Effector memory CD4-positive, alpha-beta T cell (primary cell): ENCODE measurements at places on chromosomes 7 and 10.

GRCh38 chr10:131075218-131075770 is 236.2 kb downstream of the TCERG1L start:
- no peak overlapping the region for H3K4me3 ChIP-seq
- no peaks in the 10 kb centered on the region for H3K27me3 ChIP-seq
- no peaks in the 10 kb centered on the region for H3K36me3 ChIP-seq
- no peak for DNase-seq
- no peaks in the 10 kb centered on the region for H3K4me1 ChIP-seq

- no peaks in the 10 kb centered on the region for H3K4me1 ChIP-seq
- no peaks in the 10 kb centered on the region for H3K27me3 ChIP-seq
- H3K27ac ChIP-seq: no peak overlapping the region
These were observed 391.7 kb upstream of the FZD8 start for GRCh38 chr10:36033808-36034207.

DNA sequence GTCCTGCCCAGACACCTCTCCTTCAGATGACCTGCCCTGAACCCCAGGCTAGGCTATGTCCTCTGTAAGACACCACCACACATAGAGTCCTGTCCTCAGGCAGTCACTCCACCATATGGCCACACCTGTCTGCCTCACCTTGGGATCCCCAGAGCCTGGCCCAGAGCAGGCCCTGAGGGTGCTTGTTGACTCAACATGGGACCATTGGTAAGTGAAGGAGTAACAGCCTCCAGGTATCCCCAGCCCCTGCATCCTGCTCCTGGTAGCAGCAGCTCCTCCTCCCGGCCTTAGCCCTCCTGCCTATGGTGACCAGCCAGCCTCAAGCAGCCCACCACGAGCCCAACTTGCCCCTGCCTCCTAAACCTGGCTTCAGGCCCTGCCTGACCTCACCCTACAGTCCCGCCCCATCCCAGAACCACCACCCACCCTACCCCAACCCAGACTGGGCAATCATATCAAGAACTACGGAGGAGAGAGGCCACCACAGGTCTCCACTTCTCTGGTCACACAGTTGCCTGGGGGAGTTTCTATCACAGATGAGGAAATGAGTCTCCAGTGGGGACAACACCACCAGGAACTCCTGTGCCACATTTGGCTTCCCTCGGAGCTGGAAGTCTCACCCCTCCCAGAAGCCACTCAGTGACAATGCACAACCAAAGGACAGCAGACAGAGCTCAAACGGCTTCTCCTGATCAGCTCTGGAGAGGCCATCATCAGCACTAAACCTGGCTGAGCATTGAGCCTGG is 136.6 kb downstream of the GRID1 start:
- H3K4me3 ChIP-seq: no peak overlapping the region
- H3K27ac ChIP-seq: no peak overlapping the region
- H3K4me1 ChIP-seq: no peaks in the 10 kb centered on the region

DNA sequence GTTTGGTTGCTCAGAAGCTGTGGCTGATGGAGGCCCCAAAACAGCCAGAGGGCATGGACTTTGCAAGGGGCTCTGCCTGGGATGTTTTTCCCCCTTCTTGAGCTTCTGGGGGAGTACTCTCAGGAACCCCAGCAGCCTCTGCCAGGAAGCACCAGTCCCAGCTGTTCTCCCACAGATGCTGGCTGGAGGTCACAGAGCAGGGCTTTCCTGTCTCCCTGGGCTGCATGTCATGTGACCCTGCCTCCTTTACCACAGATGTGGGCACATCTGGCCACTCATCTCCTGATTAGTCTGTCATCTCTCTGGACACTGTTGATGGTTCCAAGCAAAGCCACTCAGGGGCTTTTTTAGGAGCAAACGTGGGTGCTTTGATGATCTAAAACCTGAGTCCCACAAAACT is 136.7 kb downstream of the NEURL1 start:
- peaks cover 4% of the 10 kb centered on the region for H3K36me3 ChIP-seq
- H3K4me1 ChIP-seq: no peaks in the 10 kb centered on the region
- DNase-seq: no peak
- H3K4me3 ChIP-seq: no peak overlapping the region

- H3K27me3 ChIP-seq: no peaks in the 10 kb centered on the region
- H3K4me3 ChIP-seq: no peak overlapping the region
- H3K36me3 ChIP-seq: no peaks in the 10 kb centered on the region
- no peak overlapping the region for H3K27ac ChIP-seq
- no peak for DNase-seq
- no peaks in the 10 kb centered on the region for H3K4me1 ChIP-seq
These were observed 111.2 kb upstream of the KIAA1217 start for GRCh38 chr10:24097751-24098207.

DNA sequence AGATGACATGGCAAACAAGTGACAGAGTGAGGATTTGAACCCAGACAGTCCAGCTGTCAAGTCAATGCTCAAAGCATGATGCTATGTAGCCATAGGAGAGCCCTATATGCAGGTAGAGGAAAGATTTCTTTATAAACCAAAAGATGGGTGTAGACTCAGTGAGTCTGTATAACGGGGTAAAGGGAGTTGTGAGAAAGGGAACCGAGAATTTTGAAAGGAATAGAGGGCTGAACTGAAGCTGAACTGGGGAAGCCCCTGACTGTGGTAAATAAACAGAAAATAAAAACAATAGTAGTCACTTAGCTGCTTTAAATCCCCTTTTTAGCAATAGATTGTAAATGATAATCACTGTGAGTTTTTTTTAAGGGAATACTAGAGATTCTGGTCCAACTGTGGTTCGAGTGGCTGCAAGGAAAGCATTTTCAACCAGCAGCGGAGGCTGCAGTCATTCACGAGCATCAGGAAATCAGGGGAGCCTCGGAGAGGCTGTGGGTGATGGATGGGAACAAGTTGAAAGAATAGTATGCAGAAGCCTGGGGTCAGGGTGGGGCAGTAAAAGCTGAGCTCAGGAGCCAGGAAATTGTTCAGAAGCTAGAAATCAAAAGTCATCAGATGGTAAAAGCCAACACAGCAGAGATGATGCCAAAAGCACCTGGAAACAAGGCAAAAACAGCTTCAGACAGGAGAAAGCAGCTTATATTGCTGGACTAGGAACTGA is 393.5 kb downstream of the GFRA1 start:
- no peak for DNase-seq
- no peaks in the 10 kb centered on the region for H3K4me1 ChIP-seq
- H3K27me3 ChIP-seq: no peaks in the 10 kb centered on the region
- H3K36me3 ChIP-seq: no peaks in the 10 kb centered on the region

- H3K4me3 ChIP-seq: no peak within 1 kb of the TSS
- no peak within 1 kb of the TSS for H3K27ac ChIP-seq
- H3K4me1 ChIP-seq: no peaks in the 10 kb centered on the region
- no peaks in the 10 kb centered on the region for H3K27me3 ChIP-seq
- no peaks in the 10 kb centered on the region for H3K36me3 ChIP-seq
These were observed at the start of gene LRRC17 for GRCh38 chr7:102912742-102913141. Gene LRRC17, plus strand, starts transcription at chr7:102913000. Its CDS starts 20,914 bp downstream, at chr7:102933914.

GRCh38 chr10:75358835-75359421 is 42.6 kb downstream of the ZNF503 start:
- H3K36me3 ChIP-seq: no peaks in the 10 kb centered on the region
- H3K27me3 ChIP-seq: peaks cover 3% of the 10 kb centered on the region
- no peak overlapping the region for H3K4me3 ChIP-seq
- H3K27ac ChIP-seq: no peak overlapping the region
- DNase-seq: no peak
- no peaks in the 10 kb centered on the region for H3K4me1 ChIP-seq

GRCh38 chr7:114865564-114865963 is 56.3 kb upstream of the MDFIC start:
- H3K27me3 ChIP-seq: no peaks in the 10 kb centered on the region
- H3K4me1 ChIP-seq: no peaks in the 10 kb centered on the region
- no peaks in the 10 kb centered on the region for H3K36me3 ChIP-seq
- peak; percentile 50 for DNase-seq
- H3K4me3 ChIP-seq: no peak overlapping the region

- no peak overlapping the region for H3K27ac ChIP-seq
- H3K4me3 ChIP-seq: no peak overlapping the region
- no peak for DNase-seq
- H3K4me1 ChIP-seq: no peaks in the 10 kb centered on the region
- H3K27me3 ChIP-seq: no peaks in the 10 kb centered on the region
These were observed 230.9 kb downstream of the TCERG1L start for GRCh38 chr10:131080571-131080970.

- no peak overlapping the region for H3K4me3 ChIP-seq
- no peaks in the 10 kb centered on the region for H3K36me3 ChIP-seq
- no peak overlapping the region for H3K27ac ChIP-seq
- DNase-seq: no peak
- H3K27me3 ChIP-seq: no peaks in the 10 kb centered on the region
- peaks cover 27% of the 10 kb centered on the region for H3K4me1 ChIP-seq
These were observed 226.1 kb downstream of the PTEN start for GRCh38 chr10:88089498-88089897.

- no peak overlapping the region for H3K27ac ChIP-seq
- no peaks in the 10 kb centered on the region for H3K36me3 ChIP-seq
- DNase-seq: no peak
- no peaks in the 10 kb centered on the region for H3K27me3 ChIP-seq
- H3K4me3 ChIP-seq: no peak overlapping the region
These were observed 126.7 kb downstream of the GLI3 start for GRCh38 chr7:42110333-42110732.

DNA sequence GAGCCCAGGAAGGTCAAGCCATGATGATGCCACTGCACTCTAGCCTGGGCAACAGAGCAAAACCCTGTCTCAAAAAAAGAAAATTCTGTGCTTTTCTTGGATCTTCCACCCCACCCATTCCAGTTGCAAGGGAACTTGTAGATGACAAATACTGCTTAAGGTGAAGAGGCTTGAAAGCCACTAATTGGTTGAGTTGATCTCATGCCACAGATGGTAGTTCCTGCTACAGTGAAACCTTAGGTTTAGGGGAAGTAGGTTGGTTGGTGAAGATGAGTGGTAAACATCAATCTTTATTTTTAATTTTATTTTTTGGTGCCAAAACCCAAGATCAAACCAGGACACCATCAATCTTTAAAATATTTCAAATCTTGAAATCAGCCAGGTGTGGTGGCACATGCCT is 2.9 kb upstream of the GDI2 start:
- H3K27me3 ChIP-seq: no peaks in the 10 kb centered on the region
- no peak overlapping the region for H3K4me3 ChIP-seq
- H3K4me1 ChIP-seq: peaks cover 9% of the 10 kb centered on the region
- no peak for DNase-seq

DNA sequence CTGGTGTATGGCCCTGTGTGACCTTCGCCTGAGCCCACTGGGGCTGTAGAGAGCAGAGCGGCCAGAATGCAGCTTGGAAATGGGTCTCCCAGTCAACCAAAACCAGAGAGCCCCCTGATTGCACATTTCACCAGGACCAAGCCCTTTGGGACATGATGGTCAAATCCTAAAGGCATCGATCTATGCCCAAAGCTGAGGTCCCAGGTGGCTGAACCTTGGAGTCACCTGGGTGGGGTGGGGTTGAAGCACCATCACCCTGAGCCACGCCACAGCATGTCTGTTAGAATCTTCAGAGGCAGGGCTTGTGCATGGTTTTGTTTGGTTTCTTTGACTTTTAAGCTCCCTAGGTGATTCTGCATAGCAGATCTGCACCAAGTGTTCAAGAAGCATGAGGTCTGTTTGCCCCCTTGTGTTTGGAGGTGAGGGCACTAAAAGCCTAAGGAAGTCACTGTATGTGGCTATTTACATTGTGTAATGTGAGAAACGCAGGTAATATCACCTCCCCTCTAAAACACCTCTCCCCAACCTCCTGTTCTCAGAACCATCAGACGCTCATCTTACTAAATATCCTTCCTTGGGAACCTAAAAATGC is 9.6 kb downstream of the PKD1L1 start:
- H3K36me3 ChIP-seq: no peaks in the 10 kb centered on the region
- no peak overlapping the region for H3K4me3 ChIP-seq
- DNase-seq: no peak

GRCh38 chr7:128322040-128322643 is 21.6 kb downstream of the RBM28 start:
- no peak overlapping the region for H3K4me3 ChIP-seq
- no peaks in the 10 kb centered on the region for H3K4me1 ChIP-seq
- no peak overlapping the region for H3K27ac ChIP-seq
- no peak for DNase-seq
- H3K36me3 ChIP-seq: peaks cover 69% of the 10 kb centered on the region

DNA sequence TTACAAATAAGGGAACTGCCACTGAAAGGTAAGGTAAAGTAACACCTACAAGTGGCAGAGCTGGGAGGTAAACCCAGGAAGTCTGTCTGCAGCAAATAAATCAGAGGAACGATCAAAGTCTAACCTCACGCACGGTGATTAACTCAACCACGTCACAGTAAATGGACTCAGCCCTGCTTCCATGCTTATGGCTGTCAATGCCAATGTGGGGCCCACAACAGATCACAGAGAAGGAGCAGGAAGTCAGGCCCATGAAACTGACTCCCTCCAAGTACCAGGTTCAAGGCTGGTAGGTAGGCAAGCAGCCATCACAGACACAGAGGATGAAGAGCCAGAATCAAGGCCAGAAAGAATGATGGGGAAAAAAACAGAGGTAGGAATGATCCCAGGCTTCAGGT is 38.0 kb upstream of the ACSL5 start:
- no peak overlapping the region for H3K27ac ChIP-seq
- H3K36me3 ChIP-seq: no peaks in the 10 kb centered on the region
- no peaks in the 10 kb centered on the region for H3K27me3 ChIP-seq
- DNase-seq: no peak
- no peaks in the 10 kb centered on the region for H3K4me1 ChIP-seq

DNA sequence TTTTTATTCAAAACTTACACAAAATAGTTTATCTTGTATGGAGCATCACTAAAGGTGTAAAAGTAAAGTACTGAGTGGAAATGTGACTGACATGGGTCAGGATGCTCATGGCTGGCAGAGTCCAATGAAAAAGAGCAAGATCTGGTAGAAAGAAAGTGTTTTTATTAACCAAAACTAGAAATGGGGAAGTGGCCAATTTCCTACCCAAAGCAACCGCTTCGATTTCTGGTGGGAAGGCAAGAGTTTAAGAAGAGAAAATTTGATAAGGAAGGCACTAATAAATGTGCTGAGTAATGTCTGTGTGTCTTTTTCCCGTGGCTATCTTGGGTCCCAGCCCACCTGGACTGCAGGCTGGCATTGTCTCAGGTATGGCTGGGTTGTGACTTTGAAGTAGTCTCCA is 277.7 kb downstream of the ANKRD7 start:
- no peak for DNase-seq
- H3K4me3 ChIP-seq: no peak overlapping the region
- no peaks in the 10 kb centered on the region for H3K4me1 ChIP-seq
- H3K27me3 ChIP-seq: no peaks in the 10 kb centered on the region
- H3K27ac ChIP-seq: no peak overlapping the region
- no peaks in the 10 kb centered on the region for H3K36me3 ChIP-seq

- no peaks in the 10 kb centered on the region for H3K4me1 ChIP-seq
- DNase-seq: no peak
- no peak overlapping the region for H3K4me3 ChIP-seq
- no peaks in the 10 kb centered on the region for H3K27me3 ChIP-seq
- no peak overlapping the region for H3K27ac ChIP-seq
- no peaks in the 10 kb centered on the region for H3K36me3 ChIP-seq
These were observed 451.9 kb downstream of the DPP6 start for GRCh38 chr7:154503962-154504550.

DNA sequence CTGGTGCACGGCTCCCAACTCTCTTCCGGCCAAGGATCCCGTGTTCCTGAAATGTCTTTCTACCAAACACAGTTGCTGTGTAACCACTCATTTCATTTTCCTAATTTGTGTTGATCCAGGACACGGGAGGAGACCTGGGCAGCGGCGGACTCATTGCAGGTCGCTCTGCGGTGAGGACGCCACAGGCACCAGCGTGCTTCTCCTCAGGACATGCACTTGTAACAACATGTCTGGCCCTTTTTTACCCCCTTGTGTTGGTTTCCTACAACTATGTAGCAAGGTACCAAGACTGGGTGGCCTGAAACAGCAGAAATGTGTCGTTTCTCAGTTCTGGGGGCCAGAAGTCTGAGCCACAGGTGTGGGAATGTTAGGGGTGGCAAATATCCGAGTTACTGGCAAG is 18.2 kb downstream of the CALML5 start:
- no peak overlapping the region for H3K27ac ChIP-seq
- no peaks in the 10 kb centered on the region for H3K27me3 ChIP-seq
- no peak for DNase-seq
- no peaks in the 10 kb centered on the region for H3K4me1 ChIP-seq
